ENCODE measurements at places on chromosomes 6 and 20.

- peak; percentile 39 for DNase-seq
Measured at GRCh38 chr6:10271982-10272381, 142.9 kb downstream of the TFAP2A start.

GRCh38 chr6:17884498-17885478 lies 102.6 kb downstream of the KIF13A start:
- no peak for DNase-seq

GRCh38 chr6:16168858-16169257 lies 40.0 kb downstream of the MYLIP start:
- DNase-seq = peak; percentile 71

DNA sequence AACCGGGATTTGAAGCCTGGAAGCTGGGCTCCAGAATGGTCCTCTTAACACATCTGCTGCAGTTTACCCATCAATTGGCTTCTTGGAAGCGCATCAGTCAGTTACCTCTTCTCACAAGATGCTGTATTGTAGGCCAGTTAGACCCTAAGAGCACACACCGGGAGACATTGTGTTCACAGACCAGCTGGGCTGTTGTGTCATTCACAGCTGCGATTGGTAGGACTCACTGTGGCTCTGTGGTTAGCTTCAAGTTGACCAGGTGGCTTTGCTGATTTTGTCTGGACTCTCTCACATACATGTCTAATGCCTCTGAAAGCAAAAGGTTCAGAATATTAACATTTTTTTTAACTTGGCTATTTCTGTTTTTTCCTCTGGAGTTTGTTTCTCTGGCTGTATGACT lies 64.8 kb downstream of the SNX9 start:
- no peak for DNase-seq

- no peak for DNase-seq
Measured at GRCh38 chr20:17786221-17786718, 86.5 kb downstream of the BANF2 start.

DNA sequence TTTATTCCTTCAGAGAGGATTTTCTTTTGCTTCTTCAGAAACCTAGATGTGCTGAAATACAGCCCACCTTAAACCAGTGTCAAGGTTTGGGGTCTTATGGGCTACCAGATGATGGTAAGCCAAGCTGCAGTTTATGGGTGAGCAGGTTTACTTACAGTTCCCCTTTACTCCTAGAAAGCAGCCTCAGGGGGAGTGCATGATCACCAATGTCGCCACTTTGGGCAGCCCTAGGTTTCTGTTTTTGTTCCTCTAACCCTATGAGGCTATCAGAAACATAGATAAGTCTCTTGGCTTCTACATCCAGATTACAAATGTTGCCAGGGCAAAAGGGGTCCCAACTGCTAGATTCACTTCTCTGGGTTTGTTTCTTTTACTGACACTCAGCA lies 67.2 kb downstream of the TRIM27 start:
- DNase-seq = no peak

DNA sequence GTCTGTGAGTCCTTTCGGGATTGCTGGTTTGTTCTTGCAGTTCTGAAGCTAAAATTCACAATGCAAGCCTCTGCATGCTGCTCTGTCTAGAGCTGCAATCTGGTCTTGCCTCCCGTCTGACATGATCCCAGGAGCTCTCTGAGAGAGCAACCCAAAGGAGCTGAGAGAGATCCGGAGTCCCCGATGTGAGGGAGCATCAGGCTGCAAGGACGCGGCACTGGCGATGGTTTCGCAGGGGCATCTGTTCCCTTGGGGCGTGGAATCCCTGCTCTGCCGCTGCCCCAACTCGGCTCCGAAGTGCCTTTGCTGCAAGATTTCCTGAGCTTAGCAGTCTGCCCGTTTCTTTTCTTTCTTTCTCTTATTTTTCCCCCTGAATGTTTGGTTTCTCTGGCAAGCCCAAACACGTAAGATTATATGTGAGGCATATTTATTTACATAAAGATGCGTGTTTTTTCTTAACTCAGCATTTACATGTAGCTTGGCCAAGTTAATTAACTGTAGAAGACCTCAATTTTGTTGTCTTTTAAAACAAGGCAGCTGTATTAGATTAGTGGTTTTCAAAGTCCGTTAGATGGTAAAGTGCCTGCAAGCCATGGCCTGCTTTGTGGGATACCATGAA lies 873.0 kb downstream of the KIF16B start:
- peak; percentile 58 for DNase-seq

- DNase-seq = no peak
Measured at GRCh38 chr20:64041781-64042053, 5.7 kb downstream of the C20orf204 start.

DNA sequence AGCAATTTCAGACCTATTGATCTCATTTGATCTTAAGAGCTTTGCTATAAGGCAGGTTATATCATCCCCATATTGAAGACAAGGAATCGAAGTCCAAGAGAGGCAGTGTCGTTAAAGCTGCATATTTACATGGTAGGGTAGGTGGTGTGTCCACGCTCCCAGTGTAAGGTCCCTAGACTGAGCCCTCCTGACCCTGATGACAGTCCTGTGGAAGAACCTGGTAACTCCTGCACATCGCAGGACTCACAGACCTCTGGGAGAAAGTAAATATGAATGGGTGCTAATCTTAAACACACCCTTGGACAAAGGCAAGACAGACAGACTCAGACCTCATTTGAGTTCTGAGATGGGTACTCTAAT lies 602 bp upstream of the HLA-DPB1 start:
- DNase-seq = no peak

DNA sequence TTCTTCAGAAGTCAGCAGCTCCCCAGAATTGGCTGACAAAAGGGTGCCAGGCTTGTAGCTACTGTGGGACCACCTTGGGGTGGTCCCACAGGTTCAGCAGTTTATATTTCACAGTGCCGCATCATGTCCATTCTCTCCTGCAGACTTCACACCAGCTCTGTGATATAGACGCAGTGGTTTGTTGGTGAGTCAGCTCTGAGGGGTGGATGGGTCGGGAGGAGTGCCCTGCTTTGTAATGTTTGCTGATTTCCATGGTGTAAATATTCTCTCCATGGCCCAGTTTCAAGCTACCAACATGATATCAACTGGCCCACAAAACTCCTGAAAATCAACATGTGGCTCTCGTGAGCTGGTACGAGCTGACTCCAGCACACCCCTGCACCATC lies 78.2 kb downstream of the CDH22 start:
- DNase-seq = no peak

DNA sequence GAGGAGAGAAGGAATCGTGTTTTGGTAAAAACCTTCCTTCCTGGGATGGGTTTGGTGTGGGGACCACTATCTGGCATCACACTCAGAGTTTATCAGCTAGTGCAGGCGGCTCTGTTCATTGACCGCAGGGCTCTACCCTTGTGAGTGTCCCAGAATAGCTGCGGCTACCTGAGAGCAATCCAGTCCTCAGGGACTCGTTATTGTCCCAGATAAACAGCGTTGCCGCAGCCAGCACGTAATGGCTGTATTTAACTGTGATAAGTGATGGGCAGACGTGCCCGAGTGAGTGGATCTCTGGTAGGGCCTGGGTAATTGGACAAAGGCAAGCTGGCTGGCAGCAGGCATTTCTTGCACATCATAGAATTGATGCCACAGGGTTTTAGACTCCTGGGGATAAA lies 163.3 kb downstream of the SOBP start:
- peak; percentile 78 for DNase-seq

DNA sequence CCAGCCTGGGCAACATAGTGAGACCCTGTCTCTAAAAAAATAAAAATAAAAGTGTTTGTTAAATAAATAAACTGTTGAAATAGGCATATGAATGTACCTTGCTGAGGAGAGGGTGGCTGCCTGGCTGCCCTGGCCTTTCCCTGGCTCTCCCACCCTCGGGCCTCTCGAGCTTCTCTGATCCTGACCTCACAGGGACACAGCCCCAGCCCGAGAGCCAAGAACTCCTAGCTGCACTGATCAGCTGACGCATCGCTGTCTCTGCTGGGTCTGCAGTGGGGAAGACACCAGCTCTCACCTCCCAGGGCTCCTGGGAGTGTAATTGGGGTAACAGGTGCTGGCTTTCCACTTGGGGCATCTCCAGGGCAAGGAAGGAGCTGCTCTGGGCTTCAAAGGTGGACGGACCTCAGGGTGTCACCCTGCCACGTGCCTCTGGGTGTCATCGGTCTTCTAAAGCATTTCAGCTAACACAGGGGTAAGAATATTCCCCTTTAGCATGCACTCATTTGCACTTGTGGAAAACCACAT lies 6.9 kb downstream of the TCF15 start:
- no peak for DNase-seq

DNA sequence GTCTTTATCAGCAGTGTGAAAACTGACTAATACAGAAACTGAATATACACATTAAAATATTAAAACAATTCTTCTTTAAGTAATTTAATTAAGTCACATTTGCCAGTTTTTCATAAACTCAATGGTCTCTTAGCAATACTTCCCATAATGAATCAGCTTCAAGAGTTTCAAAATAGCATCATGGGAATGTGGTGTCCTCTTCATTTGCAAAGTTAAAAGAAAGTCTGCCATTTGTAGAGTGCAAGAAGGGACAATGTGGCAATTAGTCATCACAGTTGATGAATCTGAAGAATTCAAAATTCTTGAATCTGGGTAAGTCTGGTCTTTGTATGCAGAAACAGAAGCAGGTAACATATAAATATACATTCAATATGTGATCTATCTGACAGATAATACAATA lies 38.7 kb downstream of the SYNE1 start:
- DNase-seq = no peak

DNA sequence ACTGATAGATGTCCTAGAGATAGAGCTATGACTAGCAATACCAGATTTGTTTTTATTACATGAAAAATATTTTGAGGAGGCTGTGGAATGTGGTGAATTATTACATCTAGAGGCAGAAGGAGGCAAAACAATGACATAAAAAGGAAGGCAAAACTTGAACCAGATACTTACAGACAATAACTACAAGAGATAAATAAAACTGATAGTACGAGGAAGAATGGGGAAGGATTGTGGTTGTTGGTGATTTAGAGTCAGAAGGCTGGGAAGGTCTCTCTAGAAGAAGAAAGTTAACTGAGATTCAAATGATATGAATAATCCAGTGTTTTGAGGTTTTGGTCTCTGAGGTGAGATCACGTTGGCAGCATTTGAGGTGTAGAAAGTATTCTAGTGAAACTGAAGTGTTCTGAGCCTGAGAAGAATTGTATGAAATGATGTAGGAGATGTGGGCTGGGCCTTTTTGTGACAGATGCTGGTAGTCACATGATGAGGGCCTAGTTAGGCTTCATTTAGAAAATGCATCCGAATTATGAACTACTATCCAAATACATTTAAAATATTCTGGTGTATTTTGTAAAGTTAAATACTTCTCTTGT lies 589.1 kb downstream of the EYS start:
- DNase-seq = no peak

- no peak for DNase-seq
Measured at GRCh38 chr6:84581494-84582259, 182.7 kb downstream of the TBX18 start.

DNA sequence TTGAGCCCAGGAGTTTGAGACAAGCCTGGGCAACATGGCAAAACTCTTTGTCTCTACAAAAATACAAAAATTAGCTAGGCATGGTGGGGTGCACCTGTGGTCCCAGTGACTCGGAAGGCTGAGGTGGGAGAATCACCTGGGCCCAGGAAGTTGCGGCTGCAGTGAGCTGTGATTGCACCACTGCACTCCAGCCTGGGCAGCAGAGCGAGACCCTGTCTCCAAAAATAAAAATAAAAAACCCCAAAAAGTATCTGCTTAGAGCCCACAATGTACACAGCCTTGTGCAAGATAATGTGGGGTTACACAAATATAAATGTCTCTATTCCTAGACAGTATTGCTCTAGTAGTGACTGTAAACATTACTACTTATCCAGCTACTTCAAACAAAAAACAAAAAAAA lies 5.9 kb downstream of the ESF1 start:
- DNase-seq = no peak

GRCh38 chr20:62148908-62149314 lies 5.3 kb downstream of the SS18L1 start:
- DNase-seq = no peak

DNA sequence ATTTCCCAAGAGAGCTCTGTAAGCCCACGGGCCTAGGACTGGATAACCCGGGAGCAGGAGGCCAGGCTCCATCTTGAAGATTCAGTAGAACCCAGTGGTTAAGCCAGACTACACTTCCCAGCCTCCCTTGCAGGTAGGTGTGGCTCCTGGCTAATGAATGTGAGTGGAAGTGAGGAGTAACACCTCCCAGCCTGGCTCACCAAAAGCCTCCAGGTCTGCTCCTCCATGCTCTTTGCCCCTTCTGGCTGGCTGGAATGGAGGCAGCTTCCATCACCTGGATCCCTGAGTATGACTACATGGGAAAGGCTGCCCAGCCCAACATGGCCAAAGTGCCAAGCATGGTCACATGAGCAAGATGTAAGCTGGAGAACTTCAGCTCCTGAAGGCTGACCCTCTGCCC lies 9.7 kb downstream of the LRRN4 start:
- DNase-seq = no peak

DNA sequence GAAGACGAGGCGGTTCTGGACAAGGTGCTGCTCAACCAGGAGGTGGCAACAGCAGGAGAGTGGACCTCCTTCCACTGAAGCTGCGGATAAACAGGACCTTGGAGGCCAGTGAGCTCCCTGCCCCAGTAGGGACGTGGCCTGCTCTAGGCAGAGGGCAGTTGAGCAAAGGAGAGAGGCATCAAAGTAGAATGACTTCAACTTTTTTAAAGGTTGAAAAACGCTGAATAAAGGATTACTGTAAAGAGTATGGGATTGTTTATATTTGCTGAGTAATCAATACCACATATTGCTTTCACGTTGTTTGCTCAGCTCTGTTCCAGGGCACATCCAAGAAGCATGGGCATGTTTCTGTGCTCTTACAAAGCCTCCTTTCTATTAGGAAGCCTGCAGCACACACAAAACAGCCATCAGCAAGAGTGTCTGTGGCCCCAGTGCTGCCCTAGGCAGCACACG lies 48.1 kb downstream of the ERMARD start:
- no peak for DNase-seq

- no peak for DNase-seq
Measured at GRCh38 chr6:41103847-41104246, 31.1 kb downstream of the NFYA start.

DNA sequence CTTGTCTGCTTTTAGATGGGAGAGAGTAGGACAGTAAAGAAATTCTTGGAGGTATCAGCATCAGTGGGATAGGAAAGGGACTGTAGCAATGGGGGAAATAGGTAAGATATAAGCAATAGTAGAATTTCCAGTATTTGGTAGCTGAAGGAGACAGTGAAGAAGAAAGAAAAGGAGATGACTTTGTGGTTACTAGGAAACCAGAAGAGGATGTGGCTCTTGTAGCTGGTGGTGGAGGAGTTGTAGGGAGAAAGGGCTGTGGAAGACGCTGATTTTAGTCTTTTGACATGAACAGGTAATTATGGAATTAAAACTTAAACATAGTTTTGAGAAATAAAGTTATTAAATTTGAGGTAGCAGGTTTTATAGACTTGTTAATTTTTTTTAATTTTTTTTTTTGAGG lies 26.1 kb downstream of the SH3BGRL2 start:
- DNase-seq = no peak

GRCh38 chr6:91149956-91150705 lies 563.3 kb upstream of the MAP3K7 start:
- peak; percentile 59 for DNase-seq

All from brain (organoid and tissue), 16 donors.